ENCODE measurements at places on chromosomes 12 and 14.

- no peak for DNase-seq
Observed at GRCh38 chr14:27890259-27890658, 876.3 kb upstream of the FOXG1 start.

DNA sequence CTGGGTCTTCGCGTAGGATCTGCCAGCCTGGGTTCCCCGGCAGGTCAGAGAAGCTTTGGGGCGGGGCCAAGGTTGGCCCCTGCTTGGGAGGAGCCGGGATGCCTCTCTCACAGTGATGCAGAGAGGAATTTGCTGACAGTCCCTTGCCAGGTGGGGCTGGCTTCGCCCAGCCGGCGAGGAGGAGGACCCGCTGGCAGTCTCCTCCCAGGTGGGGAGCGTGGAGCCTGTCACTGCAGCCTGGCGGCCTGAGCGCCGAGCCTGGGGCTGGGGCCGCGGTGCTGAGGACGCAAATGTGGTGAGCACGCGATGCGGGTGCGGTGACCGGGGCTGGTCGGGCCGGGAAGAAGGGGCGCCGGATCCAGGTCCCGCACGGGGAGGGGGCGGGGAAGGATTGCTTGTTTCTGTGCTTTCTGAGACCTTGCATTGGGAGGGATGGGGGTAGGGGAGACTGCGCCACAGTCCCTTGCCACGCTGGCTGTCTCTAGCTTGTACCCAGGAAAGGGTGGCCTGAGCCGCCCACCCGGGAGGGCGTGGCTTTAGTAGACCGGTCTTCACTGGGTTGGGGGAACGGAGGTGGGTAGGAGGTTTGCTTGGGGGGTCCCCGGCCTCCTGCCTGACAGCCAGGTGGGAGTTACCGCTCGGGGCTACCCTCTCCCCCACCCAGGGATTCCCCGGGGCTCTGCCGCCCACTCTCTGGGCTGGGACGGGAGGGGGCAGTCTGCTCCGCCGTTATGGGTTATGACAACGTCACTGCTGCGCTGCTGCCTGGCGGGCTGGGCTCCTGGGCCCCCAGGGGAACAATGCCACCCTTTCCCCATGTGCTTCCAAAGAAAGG is at the start of gene TMEM63C:
Gene TMEM63C, plus strand, starts transcription at position 196 of the 835 bp plus-strand sequence. CDS start 37,016 bp downstream, outside the sequence.
- peak; percentile 29 for DNase-seq

DNA sequence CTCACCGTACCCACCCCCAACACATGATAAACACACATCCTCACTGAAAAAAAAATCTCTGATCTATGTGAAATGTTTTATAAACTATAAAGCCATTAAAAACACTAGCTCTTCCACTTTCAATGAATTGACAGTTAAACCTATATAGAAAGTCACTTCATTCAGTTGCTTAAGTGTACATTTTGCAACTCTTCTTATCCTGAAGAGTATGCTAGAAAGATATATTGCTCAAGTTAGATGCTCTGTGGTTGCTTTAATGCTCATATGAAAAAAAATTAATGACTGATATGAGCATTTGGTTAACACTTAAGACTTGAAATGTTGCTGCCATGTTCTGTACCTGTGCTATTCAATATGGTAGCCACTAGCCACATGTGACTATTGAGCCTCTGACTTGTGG is 21.0 kb upstream of the MIA2 start:
- DNase-seq, result no peak

DNA sequence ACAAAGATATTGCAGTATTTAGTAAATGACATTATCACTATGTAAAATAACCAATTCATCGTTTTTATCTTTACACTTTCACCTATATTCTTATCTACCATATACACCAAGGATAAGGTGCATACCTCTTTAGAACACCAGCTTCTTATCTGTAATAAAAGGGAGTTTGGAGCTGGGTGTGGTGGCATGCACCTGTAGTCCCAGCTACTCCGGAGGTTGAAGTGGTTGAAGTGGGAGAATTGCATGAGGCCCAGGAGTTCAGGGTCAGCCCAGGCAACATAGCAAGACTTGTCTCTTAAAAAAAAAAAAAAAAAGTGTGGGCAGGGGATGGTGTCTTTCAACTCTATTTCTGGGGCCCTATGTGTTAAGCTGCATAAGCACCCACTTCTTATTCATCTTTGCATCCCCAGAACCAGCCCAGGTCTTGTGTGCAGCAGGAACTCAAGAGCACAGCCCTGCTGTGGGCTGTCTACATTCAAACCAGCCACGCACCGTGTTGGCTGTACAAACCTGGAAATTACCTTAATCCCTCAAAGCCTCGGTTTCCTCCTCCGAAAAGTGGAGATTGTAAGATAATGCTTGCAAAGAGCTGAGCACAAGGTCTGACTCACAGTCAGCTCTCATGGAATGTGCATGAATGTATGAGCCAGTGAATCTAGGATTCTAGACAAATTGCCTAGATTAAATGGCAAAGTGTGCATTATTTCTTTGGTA is 256.6 kb upstream of the FOXN3 start:
- DNase-seq, result no peak

DNA sequence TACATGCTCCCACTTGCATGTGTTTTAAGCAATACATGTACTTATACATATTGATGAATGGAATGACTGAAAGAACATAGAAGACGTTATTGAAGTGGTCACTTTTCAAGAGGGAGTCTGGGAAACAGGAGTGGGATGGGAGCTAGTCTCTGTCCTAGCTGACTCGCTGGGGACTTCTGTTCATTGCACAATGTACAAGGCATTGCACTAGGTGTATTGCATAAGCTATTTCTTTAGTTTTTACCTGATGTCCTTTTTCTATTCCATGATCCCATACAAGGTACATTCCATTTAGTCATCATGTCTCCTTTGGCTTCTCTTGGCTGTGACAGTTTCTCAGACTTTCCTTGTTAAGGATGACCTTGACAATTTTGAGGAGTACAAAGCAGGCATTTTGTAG is 4.0 kb upstream of the MYO1H start:
- no peak for DNase-seq

DNA sequence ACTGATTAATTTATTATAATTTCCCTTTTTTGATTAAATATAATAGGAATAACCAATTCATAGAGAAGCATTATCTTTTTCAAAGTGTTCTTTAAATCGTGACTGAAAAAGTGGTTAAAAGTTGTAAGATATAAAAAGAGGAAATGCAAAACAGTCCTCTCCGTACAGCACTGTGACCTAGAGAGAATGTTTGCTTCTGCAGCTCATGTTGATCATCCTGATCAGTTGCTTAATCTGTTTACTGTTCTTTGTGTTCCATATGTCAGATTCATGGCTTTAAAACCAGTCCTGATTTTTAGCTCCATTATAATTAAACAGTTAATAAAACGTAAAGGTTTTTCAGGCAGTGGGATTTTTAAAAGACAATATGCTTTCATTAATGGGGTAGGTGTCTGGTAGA is 4.7 kb downstream of the TTC8 start:
- DNase-seq, result no peak

- no peak for DNase-seq
Observed at GRCh38 chr14:69850086-69850735, 29.0 kb upstream of the SMOC1 start.

GRCh38 chr12:103301642-103302591 is 193.9 kb downstream of the C12orf42 start:
- DNase-seq, result no peak

DNA sequence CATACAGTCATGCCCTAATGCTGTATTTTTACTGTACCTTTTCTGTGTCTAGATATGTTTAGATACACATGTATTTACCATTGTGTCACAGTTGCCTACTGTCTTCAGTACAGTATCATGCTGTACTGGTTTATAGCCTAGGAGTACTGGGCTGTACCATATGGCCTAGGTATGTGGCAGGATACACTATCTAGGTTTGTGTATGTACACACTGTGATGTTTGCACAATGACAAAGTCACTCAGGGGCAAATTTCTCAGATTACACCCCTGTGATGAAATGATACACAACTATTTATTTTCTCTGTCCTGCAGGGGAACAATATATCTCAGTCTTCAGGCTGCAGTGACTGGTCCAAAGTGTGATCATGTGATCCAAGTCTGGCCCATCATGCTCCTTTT is 1076.1 kb downstream of the VRK1 start:
- DNase-seq, result no peak

GRCh38 chr14:72528059-72528862 is 365.6 kb downstream of the DPF3 start:
- DNase-seq, result no peak

- no peak for DNase-seq
Observed at GRCh38 chr12:97006585-97006984, 99.5 kb downstream of the NEDD1 start.

DNA sequence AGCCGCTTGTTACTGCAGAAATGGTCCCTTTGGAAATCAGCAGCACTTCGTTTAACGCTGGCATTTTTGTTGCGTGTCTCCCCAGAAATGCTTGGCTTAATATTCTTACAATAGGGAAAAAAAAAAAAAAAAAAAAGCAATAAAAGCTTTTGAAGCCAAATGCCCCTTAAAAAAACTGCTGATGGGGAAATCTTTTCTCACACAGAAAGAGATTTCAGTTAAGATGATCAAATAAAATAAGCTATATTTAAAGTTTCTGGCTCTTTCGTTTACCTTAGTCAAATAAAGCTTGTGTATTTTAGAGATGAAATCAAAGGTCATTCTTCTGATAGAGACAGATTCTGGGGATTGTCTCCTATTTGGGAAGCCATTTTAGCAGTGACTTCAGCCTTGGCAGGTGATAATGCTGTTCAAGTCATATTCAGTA is 52.4 kb upstream of the FRS2 start:
- no peak for DNase-seq

DNA sequence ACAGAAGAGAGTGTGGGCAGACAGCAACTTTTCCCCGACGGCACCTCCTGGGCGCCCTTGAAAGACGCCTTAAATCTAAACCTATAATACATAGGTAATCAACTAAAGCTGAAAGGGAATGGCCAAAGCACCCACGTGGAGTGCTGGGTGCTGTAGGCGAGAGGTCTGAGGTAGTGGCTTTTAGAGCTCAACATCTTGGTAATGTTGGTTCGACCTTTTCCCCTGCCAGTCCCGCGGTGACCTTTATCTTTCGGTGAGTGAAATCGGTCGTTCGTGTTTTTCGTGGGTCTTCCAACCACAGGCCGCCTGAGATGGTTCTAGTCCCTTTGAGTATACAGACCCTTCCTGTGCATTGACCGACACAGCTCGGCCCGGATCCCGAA is 9.1 kb downstream of the OR6S1 start:
- no peak for DNase-seq

DNA sequence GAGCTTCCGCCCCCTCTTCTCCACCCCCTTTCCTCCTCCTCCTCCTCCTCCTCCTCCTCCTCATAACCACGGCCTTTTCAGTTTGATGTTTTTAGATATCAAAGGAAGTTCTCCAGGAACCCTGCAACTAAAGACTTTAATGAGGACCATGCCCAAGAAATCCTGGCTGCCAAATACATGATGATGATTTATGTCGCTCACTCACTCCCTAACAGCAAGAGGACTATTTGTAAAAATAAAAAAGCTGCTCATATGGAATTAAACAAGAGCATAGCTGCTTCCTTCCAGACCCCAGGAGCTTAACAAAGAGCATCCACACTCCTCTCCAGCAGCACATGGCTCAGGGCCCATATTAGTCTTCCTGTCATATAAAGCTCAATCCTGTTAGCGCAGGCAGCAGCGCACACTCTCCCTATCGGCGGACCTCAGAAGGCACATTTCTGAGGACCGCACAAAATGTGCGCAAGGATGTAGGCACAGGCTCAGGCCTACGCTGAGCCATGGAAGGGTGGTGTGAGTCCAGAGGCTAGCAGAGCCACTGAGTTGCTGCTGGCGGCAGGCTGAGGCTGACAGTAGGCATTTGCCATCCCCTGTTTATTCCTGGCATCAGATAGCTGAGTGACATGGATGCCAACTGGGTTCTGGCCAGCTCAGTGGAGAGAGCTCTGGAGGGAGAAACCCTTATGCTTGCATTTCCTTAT is 232.8 kb downstream of the MSRB3 start:
- DNase-seq, result no peak

DNA sequence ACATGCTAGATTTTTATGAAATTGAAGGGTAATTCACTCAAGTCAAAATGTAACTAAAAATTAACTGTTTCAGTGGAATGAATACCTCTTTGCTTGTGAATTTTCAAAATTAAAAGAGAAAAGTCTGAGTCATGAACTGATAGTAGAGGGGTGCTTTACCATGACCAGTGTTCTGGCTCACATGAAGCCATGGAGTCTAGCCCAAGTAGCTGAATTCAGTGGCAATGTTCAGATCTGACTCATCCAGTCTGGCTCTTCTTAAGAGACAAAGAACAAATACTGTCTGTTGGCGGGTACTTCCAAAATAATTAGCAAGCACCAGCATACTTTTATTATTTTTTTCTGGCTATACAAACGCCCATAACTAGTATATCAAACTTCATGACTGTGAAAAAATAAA is 366.3 kb upstream of the GARIN6 start:
- DNase-seq, result no peak

DNA sequence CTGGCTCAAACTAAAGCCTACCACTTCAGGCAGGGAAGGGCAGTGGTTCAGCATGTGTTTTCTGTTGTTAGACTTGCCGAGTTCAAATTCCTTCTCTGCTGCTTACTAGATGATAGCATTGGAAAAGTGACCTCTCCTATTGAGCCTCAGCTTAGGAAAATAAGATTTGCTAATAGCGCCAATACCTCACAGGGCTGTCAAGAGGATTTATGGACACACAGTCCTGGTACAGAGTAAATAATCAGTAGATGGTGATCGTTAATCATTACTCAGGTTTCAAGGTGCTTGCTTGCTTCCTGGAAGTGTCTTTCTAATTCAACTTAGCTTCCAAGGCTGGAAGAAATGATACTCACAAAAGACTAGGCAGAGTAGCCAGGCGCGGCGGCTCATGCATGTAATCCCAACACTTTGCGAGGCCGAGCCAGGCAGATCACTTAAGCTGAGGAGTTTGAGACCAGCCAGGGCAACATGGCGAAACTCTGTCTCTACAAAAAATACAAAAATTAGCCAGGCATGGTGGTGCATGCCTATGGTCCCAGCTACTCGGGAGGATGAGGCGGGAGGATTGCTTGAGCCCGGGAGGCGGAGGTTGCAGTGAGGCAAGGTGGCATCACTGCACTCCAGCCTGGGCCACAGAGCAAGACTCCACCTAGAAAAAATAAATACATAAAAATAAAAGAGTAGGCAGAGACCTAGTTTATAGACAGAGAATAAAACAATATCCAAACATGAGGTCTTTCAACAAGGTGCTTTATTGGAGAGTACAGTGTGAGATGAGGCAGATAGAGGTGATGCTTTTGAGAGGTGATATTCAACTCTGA is 6.0 kb downstream of the PLA2G1B start:
- no peak for DNase-seq

- DNase-seq, result no peak
Observed at GRCh38 chr14:32102968-32103367, 25.9 kb downstream of the ARHGAP5 start.

- no peak for DNase-seq
Observed at GRCh38 chr12:112907415-112908157, 824 bp downstream of the OAS1 start.

- DNase-seq, result no peak
Observed at GRCh38 chr14:81523616-81524015, 10.0 kb downstream of the SEL1L start.

- no peak for DNase-seq
Observed at GRCh38 chr14:55665067-55665675, 85.2 kb downstream of the KTN1 start.

- no peak for DNase-seq
Observed at GRCh38 chr12:116929885-116930284, 19.1 kb downstream of the FBXW8 start.

- DNase-seq, result no peak
Observed at GRCh38 chr14:22036541-22037239, 363.1 kb upstream of the OR4E1 start.
